ENCODE measurements at places on chromosomes 2 and 18.

DNA sequence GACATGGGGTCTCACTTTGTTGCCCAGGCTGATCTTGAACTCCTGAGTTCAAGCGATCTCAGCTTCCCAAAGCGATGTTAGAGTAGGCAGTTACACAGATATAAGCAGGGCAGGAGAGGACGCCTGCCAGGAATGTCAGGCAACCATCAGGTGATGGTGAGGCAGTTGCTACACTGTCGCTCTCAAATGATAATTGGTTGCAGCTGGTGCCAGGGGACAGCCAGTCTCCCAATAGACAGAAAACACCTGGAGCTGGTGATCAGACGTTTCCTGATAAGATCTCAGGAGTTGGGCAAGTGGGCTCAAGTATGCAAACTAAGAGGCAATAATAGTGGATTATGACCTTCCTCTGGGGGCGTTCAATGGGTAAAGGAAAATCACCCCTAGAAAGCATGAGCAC is 163.1 kb upstream of the RGPD4 start:
- no peak for DNase-seq

GRCh38 chr18:73264562-73264921 is 396.8 kb upstream of the NETO1 start:
- no peak for DNase-seq

DNA sequence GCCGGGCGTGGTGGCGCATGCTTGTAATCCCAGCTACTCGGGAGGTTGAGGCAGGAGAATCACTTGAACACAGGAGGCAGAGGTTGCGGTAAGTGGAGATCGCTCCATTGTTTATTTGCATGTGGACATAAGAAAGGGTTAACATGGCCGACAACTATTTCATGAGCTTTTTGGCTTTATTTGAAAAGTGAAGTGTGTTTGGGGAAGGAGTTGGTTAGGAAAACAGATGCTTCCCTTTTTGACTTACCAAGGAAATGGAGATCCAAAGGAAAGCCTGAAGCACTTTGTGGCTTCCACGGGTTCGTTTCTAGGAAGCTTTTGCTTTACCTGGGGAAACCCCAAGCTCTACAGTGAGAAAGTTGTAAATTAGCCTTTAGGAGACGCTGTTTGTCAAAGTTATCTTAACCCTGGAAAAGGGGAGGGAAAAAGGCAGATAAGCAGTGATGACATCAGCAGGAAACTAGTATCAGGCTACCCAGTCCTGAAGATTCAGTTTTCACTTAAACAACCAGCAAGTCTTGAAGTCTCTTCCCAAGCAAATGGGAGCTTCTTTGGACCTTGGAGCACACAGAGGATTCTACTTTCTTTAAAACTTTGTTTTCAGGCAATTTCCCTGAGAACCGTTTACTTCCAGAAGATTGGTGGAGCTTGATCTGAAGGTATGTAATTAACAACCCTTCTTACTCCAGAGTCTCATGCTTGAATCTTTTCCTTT is at the start of gene CASP10:
TSS of gene CASP10 (plus strand) at position 492 of the 715 bp plus-strand sequence. CDS start 2,637 bp downstream, outside the sequence.
- no peak for DNase-seq

- no peak for DNase-seq
Observed at GRCh38 chr2:48668992-48669391, 51.3 kb downstream of the GTF2A1L start.

- no peak for DNase-seq
Observed at GRCh38 chr2:176457481-176457880, 188.2 kb downstream of the MTX2 start.

- no peak for DNase-seq
Observed at GRCh38 chr18:75212751-75213090, 2.1 kb downstream of the TSHZ1 start.

GRCh38 chr2:201407265-201407664 is 44.0 kb downstream of the TRAK2 start:
- DNase-seq: no peak

DNA sequence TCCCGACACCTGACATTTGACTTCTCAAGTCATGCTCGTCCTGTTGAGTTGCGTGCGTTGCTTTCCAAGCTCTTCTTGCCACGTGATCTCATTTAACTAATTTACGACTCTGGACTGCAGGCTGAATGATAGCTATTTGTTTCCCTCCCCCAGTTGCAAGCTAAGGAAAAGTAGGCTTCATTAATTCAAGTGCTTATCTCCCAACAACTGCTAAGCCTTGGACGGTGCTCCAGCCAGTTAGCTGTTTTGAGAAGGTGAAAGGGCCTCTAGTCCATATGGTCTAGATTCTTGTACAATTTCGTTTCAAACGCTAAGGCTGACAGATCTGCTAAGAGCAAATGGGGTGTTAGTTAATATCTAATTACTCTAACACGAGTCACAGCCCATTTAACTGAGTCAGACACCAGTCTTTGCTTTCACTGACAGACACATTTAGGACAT is 21.1 kb downstream of the GPR45 start:
- no peak for DNase-seq

DNA sequence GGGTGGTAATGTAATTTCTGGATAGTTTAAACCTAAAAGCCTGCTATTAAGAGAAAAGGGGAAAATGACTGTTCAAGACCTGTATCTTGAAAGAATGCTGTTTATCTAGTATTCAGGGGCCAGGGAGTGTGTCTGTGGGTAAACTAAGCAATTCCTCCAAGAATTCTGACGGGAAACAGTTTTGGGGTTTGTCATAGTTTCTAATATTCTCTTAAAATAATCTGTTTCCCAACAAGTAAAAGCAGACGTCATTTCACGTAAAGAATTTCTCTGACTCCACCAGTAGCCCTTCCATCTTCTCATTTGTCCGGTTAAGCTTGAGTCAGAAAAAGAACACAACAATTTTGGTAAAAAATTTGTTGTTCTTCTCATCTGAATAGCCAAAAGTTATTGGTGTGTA is 232.1 kb upstream of the EPAS1 start:
- no peak for DNase-seq

DNA sequence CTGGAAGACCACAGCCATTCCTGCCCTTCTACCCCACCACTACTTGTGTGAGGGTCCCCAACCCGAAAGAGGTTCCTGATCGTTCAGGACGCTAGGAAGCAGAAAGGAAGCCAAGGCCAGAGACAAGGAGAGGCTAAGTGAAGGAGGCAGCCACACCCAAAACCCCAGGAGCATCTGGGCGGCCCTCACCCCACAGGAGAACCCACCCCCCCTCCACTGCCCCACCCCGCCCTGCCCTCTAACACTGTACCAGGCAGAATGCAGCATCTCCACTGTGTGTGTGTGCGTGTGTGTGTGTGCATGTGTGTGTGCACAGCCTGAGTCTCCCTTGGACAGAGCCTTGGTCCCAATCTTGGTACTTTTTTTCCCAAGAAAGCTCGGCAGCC is 207.5 kb upstream of the HAAO start:
- DNase-seq: no peak

DNA sequence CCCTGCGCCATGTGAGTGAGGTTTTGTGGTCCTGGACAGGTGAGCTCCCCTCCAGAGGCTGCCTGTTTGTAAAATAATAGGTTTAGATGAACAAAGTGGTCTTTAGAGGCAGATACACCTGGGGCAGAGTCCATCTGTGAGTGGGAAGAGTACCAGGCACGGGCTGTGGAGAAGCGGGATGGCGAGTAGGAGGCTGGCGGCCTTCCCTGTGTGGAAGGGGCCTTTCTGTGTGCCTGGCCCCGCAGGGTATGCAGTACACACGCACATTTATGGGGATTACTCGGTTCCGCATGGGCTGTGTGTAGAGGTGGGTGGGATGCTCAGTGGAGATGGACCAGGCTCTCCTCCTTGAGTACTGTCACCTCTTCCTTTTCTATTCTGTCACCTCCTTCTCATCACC is 64.1 kb downstream of the AGAP1 start:
- DNase-seq: no peak

DNA sequence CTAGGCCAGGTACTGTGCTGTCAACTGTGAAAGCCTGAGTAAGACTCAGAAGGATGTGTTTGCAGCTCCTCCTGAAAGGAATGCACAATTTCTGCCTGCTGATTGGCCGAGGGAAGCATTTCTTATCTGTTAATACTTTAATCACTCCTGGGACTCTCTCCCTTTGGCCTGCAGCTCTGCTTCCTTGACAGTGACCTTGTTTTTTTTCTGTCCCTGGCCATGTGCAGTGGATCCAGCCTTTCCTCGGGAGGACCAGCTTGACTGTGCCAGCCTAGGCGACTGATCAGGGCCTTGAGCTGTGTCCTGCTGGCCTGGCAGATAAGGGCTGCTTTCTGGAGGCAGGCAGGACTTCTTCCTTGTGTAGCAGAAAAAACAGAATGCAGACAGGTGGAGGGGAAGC is 10.0 kb downstream of the RNF144A start:
- DNase-seq: no peak

GRCh38 chr2:10614124-10614523 is 75.7 kb downstream of the NOL10 start:
- no peak for DNase-seq

GRCh38 chr18:23798824-23799223 is 109.6 kb downstream of the LAMA3 start:
- no peak for DNase-seq

DNA sequence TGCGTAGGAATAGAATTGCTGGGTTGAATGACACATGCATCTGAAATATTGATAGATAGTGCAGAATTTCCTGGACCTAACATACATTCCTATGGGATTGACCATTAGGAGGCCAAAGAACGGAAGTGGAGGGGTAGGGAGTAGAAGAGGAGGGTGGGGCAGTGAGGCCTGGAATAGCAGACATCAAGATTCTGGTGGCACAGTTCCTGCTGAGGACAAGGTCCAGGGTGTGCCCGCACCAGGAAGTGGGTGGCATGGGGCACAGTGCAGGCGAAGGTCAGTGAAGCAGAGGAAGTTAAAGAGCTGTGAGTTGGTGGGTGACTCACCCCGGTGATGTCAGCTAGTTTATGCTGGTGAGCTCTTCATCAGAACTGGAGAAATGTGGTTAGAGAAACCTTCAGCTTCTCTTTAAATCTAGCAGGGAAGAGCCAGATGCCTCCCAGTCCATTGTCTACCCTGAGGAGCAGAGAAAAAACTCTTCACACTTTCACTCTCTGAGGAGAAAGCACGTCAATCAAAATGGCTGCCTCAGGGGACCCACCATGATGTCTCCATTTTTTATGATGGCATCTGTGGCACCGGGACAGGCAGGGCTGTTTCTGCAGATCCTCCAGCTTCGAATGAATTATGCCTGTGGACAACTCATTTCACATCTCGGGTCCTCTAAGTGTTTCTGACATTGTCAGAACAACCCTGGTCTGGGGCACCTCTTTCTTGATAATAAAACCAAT is 55.9 kb upstream of the CTLA4 start:
- peak; percentile 77 for DNase-seq

- DNase-seq: no peak
Observed at GRCh38 chr18:36297417-36298125, at the start of gene FHOD3. TSS of gene FHOD3 (plus strand) at chr18:36297713. CDS start at chr18:36297836, 123 bp downstream.

DNA sequence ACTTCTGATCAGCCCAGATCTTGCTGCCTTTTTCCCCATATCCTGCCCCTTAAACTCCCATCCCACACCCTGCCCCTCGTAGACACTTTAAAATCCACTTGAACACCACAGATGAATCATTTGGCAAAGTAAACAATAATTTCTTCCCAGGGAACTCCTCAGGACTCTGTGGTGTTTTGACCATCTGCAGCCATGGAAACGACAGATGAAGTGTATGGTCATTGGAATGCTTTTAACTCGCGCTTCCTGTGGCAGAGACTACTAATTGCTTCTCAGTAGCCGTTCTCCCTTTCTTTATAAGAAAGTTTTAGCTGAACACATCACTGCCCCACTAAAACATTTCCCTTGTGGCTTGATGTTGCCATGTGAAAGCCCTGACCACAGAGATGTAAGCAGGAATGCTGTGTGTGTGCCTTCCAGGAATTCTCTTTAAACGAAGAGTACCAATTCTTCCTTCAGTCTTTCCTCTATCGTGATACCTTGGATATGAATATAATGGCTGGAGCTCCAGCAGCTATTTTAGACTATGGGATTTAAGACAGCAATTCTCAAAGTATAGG is 92.7 kb upstream of the PARD3B start:
- no peak for DNase-seq

DNA sequence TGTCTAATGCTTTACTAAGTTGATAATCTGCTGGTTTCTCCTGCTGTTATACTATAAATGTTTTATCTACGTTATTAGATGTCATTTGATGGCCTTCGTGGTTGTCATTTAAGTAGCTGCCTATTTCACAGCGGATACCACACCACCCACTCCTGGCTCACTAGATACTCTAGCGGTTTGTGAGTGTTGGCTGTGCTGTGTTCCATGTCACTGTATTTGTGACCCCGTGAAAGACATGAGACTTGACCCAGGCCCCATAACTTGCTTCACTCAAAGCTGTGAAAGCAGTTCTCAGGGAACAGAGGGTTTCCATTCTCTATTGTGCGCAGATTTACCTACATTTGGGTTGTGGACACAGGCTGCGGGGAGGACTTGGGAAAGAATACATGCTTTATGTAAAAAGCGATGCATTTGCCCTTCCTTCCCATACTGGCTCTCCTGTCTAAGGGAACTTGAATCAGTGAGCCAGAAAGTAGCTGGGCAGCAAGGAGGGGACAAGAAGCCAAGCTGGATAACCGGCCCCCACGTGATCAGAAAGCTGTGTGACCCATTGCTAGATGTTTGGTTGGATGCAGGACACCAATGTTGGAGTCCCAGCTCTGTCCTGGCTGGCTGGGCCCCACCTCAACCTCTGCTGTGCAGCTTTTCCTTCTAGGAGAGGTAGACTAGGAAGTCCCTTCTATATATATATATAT is 52.2 kb downstream of the PLB1 start:
- peak; percentile 48 for DNase-seq
